ENCODE measurements at places on chromosomes 5 and 9. TPM values are rescaled to one million over a fixed set of nuclear protein-coding genes. Genes with fewer than 3 reads are reported as not detected.

Gene CYSRT1
- 1.4 TPM for total RNA-seq

- no peak for DNase-seq
Observed at GRCh38 chr9:22054076-22054475, 45.0 kb upstream of the CDKN2B start.

DNA sequence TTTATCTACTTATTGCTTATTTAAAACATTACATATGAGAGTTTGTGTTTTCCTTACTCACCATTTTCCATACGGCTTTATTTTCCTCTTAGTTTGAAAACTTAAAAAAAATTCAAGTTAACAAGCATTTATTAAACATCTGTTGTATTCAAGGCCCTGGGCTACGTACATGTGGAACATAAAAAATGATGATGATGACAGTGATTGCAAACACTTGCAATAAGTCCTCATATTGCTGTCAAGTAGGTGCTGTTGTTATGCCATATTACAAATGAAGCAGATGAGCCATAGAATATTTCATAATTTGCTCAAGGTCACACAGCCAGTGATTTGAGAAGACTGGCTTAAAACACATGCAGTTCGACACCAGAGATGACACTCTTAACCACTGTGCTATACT, 180.6 kb downstream of the COMMD10 start:
- DNase-seq = no peak

DNA sequence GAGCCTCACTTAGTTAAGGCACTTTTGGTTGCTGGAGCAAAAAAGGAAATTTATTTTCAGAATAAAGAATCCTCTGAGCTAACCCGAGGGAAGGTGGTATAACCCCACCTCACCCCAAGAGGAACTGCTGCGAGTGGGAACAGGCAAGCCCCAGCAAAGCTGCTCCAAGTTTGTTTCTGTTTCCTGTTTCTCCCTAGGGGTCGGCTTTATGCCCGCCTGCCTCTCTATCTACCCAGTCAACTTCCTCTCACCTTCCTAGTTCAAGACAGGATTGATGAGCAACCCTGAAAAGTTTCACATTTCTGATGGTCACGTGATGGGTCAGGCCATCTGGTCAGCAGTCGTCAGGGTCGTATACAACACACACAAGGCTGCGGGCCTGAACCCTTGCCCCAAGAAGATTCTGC, 31.1 kb downstream of the TRIO start:
- no peak for DNase-seq

GRCh38 chr5:96074870-96075269, 113.2 kb upstream of the ELL2 start:
- no peak for DNase-seq

DNA sequence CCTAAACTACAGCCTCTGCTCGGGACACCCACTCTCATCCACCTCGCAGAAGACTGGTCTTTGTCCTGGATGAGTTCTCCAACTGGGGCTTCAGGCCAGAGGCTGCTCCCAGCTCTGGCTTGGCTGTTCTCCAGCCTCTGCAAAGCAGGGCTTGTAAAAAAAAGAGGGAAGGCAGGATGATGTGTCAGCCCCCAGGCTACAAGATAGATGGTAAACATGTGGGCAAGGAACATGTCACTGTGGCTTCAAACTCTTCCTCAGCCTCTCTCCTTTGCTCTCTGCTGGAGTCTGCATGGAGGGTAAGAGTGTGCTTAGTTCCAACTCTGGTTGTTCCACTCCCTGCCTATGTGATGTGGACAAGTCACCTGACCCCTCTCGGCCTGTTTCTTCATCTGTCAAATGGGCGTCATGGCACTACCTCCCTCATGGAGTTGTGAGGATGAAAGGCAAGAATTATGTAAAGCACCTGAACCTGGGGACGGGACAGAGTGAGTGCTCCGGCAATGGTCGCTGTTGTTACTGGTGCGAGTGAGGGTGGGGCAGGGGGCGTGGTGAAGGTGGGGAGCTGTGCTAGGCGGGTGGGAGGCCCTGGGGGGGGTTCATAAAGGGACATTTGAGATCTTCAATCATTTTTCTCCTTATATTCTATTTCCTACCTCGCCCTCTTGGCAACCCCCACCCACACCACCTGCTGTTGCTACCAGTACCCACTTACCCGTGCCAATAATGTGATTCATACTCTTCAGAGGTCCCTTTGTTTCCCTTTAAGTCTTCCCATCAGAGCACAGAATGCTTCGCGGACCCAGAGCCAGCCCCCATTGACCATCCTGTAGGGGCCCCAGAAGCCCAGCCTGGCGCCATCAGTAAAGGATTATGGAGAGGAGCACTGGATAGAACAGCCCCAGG, 6.8 kb upstream of the ZNF79 start:
- no peak for DNase-seq

DNA sequence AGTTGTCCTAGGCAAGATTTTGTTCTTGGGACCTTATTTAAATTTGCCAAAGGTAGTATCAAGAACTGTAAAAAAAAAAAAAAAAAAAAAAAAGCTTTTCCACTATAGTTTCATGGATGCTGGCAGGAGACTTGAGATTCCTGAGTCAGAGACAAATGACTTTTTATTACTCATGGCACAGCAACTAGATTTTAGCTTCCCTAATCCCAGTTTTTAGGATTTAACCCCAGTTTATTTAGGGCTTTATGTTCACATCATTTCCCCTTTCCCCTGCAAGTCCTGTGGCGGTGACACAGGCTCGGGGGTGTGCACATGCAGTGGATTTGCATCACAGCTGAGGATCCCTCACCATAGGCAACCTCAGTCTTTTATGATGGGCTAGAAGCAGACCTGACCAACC, 144.9 kb downstream of the GOLPH3 start:
- DNase-seq = peak; percentile 42

DNA sequence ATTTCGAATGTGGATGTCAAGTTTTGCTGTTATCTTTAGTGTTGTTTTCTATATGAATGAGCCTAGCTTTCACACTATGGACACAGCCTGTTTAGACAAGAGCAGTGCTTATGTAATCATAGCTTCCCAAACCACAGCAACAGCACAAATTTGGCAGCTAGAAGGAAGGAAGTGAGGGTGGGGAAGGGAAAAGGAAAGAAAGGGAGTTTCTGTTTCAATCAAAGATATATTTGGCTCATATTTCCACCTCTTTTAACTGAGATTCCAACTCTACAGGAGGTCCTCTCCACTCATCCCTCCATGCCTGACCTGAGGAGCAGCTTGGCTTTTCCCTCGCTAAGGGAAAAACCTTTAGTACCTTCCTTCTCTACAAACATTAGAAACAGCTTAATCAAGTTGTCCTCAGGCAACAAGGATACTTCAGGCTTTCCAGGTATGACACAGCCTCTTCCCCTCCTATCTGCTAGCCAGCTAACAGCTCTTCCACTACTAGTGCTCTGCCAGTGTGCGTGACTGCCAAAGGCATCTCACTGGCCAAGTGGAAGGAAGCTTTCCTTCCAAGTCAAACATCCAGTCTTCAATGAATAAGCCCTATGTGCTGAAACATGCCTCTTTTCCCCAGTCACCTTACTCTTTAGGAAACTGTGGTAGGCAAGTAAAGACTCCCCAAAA, 268.6 kb upstream of the PTGER4 start:
- no peak for DNase-seq

Gene POLE3
- total RNA-seq = 32.5 TPM

- no peak for DNase-seq
Observed at GRCh38 chr5:30099634-30100033, 1093.9 kb upstream of the CDH6 start.

Gene PCDHB3
- total RNA-seq = 4.1 TPM

GRCh38 chr5:161547406-161547737, 847 bp upstream of the GABRB2 start:
- peak; percentile 5 for DNase-seq

Gene IFNK
- not detected for total RNA-seq

DNA sequence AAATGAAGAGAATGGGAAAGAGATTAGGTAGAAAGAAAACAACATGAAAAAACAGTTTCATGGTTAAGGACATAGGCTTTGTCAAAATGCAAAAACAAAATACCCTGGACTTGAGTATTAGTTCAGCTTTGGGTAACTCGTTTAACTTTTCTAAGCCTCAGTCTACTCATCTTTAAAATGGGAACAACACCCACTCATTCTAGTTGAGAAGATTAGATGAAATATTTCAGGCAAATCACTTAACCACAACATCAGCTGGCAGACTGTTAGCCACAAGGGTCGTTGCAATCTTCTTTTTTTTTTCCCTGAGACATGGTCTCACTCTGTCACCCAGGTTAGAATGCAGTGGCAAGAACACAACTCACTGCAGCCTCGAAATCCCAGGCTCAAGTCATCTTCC, 185.6 kb downstream of the DCP2 start:
- DNase-seq = no peak

DNA sequence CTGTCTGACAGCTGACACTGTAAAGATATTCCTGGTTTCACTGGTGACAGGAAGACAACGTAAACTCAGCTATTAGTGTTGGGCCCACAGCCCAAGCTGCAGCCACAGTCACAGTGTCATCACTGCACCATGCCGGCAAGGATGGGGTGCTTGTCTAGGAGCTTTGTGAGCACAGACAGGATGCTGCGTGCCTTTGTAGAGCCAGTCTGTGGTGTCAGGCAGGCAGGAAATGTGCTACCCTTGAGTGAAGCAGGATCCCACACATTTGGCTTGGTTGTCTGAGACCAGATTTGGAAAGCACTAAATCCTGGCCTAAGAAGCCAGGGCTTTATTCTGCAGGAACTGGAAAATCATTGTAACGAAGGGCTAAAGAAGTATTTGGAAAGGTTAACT, 121.6 kb upstream of the ADAMTS16 start:
- DNase-seq = no peak

DNA sequence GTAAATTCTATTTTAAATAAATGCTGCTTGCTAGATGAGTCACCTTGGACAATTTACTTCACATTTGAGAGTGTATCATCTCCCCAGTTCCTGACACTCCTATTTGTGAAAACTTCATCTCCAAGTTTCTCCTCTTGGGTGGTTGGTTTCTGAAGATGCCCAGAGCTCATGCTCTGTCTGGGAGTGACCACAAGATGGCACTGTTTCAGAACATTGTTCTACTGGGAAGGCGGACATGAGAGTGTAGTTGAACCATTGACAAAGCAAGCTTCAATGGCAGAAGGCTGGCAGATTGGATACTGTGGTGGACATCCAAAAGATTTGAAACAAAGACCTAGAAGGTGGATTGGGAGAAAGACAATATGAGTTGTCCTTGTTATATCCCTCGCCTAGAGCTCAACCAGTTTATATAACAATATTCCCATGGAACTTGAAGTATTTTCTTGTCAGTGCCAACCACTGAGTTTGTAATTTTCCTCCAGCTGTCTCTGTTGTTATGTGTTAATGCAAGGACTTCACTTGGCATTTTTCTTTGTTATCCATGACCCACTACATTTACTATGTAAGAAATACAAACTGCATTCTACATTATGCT, 234.3 kb upstream of the ANKH start:
- peak; percentile 66 for DNase-seq

- peak; percentile 43 for DNase-seq
Observed at GRCh38 chr9:115250621-115251032, 132.7 kb upstream of the TNC start.

DNA sequence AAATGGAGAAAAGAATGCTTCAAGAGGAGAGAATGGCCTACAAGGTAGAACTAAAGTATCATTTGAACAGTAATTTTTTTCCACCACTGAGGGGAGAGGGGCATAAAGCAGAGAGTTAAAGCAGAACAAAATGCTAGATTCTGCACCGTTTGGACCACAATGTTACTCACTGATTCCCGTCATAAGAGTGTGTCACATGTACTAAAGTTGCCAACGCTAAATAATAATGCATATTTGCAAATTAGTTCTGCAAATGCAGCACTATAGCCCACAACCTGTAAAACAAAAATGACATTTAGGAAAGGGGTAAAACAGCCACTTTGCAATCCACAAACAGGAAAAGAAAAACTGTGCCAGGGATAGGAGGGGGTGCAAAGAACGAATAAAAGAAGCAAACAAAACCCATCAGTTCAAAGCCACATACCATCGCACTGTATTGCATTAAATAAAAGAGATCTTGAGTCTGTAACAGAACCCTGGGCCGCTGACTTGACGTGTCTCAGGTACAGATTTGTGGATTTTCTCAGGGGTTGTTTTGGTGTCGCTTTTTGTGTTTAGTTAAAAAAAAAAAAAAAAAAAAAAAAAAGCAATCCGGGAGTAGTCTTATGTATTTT, 7.7 kb upstream of the NFIB start:
- no peak for DNase-seq

- no peak for DNase-seq
Observed at GRCh38 chr5:138637256-138637655, 62.1 kb upstream of the HSPA9 start.

GRCh38 chr5:142946547-142947426, 176.6 kb downstream of the ARHGAP26 start:
- no peak for DNase-seq

Gene GCNT4
- total RNA-seq = 7.9 TPM

- DNase-seq = peak; percentile 30
Observed at GRCh38 chr5:123371575-123372179, 51.5 kb downstream of the CEP120 start.

Gene FBXL7
- 10.3 TPM for total RNA-seq

- no peak for DNase-seq
Observed at GRCh38 chr5:78113689-78114264, 180.7 kb downstream of the AP3B1 start.

DNA sequence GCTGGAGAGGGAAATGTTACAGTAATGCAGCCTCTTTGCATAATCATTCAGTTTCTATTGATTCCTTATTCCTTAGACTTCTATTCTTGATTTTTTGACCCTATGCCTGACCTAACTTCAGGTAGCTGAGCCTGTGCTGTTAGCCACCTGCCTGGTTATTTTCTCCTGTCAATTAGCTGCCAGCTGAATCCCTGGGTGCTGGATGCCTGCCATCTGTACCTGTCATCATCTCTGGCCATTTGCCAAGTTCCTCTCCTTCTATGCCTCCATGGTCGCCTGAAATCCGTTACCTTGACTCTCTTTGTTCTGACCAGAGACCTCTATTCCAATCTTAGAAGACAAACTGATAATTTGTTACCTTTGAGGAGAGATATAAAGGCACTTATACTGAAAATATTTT, 178.3 kb downstream of the CAVIN4 start:
- DNase-seq = no peak

DNA sequence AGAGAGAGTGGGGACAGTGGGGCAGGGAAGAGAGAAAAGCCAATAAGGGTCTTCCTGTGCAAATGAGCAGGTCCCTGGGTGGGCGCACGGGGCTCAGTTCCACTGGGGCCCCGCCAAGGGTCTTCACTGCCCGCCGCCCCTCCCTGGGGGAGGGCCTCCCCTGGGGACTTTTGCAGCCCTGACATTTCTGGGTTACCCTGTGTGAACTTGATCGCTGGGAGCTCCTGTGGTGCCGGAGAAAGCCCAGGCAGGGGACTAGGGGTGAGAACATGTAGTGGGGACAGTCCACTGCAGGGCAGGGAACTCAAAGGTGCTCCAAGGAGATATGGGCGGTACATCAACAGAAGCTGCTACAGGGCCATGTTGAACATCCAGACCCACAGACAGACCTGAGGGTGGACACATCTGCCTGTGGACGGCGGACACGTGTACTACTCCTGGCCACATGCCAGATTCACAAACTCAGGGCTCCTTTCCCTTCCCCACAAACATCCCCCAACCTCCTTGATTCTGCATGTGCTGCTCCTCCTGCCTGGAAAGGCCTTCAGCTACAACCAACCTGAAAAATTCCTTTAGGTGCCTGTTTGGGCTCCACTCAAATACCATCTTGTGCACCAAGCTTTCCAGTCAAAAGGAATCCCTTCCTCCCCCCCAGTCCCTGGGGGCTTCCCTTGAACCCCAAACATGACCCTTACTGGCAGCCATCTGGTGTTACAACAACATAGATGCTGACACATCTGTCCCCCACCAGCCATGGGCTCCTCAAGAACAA, 43.0 kb upstream of the NEK6 start:
- DNase-seq = no peak
